Hematopoietic multipotent progenitor cell (in vitro differentiated cells): ENCODE measurements at places on chromosomes 7 and 10.

DNA sequence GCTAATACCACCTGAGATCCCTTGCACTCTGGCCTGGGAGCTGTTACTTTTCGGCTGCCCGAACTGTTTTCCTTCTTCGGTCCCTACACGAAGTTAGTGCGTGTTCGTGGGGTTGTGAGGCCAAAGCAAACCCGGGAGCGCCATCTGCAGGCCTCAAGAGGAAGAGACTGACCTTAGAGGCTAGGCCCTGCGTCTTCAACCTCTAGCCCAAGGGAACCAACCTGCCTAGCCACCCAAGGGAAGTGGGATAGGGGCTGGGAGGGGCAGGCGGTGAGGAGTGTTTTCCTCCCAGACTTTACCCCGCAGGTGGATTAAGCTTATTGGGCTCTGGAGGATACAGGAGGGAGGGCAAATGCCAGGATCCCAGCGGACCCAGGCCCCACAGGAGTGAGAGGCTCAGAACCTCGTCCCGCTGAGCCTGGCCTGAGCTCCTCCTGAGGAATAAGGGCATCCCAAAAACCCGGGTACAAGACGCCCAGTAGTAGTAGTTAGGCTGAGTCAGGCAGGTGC is 1.7 kb upstream of the PAX2 start:
- DNase-seq = peak; percentile 86

DNA sequence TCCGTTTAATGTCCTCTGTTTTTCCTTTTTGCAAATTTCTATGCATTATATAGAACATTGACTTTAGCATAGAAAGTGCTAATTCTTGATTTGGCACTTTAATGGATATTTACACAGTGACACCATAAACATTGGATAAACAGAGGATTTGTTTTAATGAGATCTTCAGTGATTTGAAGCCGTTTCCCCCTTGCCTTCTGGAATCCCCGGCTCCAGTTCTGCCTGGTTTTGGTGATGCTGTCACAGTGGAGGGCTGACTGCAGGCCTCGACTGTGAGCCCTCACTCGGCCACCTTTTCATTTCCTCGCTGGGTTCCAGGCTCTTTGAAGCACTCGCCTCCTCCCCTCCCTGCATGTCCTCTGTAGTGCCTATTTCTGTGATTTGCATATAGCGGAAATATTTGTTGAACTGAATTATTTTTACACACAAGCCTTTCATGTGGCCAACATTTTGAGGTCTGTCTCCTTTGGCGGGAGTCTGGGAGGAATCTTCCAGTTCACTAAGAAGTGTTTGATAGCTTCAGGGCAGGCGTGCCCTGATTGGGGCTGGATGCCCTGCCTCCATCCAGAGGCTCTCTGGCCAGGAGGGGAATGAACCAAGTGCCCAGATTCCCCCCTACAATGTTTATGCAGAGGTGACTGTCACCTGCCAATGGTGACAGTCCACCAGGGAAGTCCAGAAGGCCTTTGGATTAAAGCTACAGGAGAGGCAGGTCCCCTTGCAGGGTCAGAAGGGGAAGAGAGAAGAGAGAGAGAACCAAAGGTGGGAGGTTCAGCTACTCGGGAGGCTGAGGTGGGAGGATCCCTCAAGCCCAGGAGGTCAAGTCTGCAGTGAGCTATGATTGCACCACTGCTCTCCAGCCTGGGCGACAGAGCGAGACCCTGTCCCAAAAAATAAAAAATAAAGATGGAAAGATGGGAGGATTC is 67.5 kb downstream of the CUX1 start:
- no peak for DNase-seq

GRCh38 chr10:101783736-101784118 is 481 bp upstream of the NPM3 start:
- no peak for DNase-seq

- no peak for DNase-seq
Observed at GRCh38 chr7:91043186-91043585, 221.0 kb upstream of the FZD1 start.

- DNase-seq = no peak
Observed at GRCh38 chr10:126133082-126133620, 236.8 kb downstream of the FANK1 start.

DNA sequence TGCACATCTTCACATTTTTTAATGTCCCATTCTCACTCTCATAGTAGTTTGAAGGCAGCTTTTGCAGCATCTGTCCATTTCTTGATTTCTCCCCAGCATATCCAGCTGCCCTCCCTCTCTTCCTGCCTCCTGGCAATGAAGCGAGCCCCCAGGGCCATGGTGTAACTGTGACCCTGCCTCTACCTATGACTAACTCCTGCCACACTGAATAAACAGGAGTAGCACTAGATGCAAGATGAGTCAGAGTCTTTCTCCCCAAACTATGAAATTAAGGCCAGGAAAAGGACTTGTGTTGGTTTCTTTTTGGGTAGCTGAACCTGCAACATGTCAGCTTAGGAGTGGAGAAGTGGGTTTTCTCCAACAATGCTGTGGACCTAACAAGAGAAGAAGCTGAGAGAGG is 329.0 kb downstream of the RNLS start:
- no peak for DNase-seq

GRCh38 chr7:95602421-95602820 is 6.1 kb upstream of the PDK4 start:
- no peak for DNase-seq

- no peak for DNase-seq
Observed at GRCh38 chr10:71040846-71041605, 152.7 kb upstream of the PCBD1 start.

- no peak for DNase-seq
Observed at GRCh38 chr7:121187222-121187621, 141.6 kb upstream of the WNT16 start.

DNA sequence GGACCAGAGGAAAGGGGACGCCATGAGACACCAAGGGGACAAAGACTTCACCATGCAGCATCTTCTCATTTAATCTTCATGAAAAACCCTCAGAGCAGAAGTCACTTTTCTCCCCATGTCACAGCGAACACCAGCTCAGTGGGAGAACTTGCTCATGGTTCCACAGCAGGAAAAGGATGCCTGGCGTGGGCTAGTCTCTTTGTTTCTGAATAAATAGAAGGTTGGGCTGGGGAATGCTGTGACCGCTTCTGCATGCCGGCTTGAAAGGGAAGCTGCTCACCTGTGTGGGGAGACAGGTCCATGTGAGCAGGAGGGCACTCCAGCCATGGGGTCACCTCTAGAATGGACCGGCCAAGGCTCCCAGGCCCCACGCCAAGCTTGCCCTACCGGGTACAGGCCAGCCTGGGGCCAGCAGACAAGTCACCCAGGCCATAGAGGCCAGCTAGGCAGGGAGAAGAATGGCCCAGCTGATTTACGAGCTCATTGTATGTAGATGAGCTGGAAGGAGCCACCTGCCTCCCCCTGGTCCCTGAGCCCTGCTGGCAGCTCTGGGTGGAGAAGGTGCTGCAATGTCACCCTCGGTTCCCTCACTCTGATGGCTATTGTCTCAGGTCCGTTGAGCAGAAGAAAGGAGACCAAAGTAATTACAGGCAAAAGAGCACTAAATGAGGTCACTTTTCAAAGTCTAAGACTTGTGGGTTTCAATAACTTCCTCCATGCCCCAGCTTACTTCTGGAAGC is 82.0 kb upstream of the PDZD8 start:
- no peak for DNase-seq

DNA sequence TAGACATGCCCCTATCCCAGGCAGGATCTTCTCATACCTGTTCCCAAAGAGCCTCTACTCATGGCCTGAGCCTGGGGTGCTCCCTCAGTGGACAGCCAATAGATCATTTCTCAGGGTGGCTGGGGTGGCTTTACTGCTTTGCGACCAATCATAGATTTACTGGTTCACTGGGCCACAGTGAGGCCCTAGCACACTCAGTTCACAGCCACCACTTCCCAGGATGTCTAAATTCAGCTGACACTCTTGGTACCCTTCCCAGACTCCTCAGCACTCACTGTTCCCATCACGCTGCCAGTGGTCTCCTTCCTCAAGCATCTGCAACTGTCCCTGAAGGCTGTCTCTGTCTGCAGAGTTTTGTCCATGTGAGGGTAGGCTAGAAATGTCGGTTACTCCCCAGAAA is 50.6 kb downstream of the ARHGAP22 start:
- no peak for DNase-seq

DNA sequence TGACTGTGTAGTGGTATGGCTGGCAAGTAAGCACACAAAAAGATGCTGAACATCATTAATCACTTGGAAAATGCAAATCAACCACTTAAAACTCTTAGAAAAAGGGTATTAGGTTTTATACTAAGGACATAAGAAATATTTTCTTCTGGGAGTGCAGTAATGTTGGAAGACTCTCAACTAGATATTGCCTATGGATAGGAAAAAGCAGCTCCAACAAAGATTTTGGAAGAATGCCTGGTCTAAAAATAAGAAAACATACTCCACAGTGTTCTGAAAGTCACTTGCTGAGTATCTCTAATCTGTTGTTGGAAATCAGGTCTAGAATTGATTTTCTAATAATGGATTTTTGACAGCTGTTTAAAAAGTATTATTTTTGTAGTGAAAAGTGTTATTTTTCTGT is 50.8 kb upstream of the PHYHIPL start:
- no peak for DNase-seq

- DNase-seq = peak; percentile 16
Observed at GRCh38 chr7:41881331-41882130, 178.6 kb upstream of the INHBA start.

GRCh38 chr7:50330696-50331095 is 26.2 kb downstream of the IKZF1 start:
- DNase-seq = no peak

- DNase-seq = no peak
Observed at GRCh38 chr7:89223900-89224395, 428.4 kb upstream of the TEX47 start.

DNA sequence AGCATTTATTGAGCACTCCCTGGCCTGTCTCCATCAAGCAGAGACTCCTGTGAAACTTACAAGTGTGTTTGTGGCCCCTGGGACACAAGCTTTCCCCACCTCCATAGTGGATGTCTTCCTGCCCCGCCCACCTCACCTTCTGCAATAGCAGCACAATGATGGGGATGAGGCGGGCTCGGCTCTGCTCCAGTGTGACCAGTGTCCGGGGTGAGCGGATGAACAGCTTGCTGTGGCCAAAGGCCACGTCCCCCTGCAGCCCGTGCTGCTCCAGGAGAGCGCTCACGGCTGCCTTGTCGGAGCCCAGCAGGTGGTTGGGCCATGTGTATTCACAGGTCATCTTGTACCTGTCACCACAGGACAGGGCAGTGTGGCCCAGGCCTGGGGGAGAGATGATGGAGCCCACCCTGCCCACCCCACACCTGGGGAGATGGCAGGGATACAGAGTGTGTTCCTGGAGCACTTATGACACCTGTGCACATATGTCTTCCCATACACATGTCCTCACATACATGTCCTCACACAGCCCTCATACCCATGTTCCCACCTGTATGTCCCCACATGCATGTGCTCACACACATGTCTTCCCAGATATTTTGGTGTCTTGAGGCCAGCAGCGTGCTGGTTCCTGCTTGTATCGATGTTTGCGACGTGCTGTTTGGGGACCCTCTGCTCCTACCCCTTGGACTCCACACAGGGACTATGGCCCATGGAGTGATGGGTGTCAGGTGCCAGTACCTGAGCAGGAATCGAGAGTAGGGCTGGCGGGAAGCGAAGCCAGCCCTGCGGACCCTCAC is 12.7 kb downstream of the MYO1G start:
- no peak for DNase-seq

DNA sequence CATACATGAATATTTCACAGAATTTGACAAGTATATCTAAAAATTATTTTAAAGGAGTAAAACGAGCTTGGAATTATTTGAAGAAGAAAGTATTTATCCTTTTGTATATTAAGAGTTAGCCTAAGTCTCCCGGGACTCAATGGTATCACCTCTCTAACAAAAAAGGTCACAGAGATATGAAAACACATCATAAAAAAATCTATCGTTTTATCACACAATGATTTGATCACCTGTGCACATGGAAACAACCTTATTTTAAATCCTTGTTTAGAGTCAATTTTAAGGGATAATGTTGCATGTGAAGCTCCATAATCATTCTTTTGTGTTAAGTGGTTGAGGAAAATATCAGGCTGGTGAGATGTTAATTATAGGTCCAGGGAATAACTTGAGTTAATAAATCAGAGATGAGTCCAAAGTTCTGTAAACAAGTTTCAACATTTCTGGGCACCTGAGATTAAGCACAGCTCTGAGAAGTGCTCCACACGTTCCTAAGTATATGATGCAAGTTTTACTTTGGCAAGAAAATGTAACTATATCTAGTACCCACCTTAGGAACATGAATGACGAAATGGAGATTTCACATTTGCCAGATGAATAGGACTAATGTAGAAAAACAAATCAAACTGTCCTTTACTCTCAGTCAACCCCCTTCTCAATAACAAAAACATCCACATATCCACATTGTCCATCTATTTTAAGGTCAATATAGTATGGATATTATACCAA is 148.5 kb upstream of the AKR1E2 start:
- no peak for DNase-seq

GRCh38 chr10:21517134-21518031 is 8.1 kb downstream of the SKIDA1 start:
- DNase-seq = peak; percentile 51

DNA sequence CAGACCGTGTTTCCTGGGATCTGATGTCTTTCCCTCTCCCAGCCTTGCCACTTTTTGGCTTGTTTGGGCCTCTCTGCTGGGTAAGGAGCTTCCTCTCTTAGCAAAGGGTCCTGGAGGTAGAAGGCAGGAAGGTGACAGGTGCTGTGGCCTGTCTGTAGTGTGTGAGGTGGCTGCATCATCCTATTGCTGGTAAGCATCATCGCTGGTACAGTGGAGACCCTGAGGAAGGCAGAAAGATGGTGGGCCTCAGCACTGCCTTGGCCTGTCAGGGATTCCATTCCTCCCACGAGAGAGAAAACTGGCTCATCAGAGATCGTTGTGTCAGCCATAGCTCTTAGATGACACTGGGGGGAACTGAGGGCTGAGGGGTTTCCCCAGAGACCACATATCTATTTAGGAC is 46.5 kb downstream of the ZMIZ1 start:
- no peak for DNase-seq

- no peak for DNase-seq
Observed at GRCh38 chr10:72001033-72001395, 36.8 kb downstream of the CHST3 start.

DNA sequence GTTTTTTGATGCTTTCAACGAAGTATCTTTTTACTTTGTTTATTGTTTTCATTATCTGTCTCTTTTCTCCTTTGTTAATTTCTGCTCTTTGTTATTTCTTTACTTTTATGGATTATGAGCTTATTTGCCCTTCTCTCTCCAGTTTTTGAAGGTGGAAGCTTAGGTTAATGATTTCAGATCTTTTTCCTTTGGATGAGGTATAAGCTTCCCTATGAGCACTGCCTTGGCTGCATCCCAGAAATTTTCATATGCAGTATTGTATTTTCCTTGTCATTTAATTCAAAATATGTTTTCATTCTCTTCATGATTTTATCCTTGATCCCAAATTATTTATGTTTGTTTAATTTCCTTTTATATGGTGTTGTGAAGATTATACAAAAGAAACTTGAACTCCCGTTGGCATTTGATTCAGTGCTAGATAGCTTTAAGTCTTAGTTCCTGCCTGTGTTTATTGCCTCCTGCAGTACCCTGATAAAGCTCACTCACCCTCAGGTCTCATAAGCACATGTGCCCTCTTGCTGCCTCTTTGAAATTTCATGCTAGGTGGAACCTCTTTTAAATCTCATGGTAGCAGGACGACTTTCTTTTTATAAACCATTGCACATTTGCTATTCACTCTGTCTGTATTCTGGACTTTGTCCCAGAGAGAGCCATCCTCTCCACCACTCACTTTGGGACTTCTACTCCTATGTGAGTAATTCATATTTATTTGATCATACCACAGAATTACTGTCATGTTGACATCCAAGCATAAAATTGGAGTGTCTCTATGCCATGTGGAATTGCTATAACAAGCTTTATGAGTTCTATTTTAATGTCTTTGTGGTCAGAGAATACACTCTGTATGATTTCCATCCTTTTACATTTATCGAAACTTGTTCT is 23.0 kb upstream of the CEP41 start:
- DNase-seq = peak; percentile 74
